Activated naive CD4-positive, alpha-beta T cell (primary cell): ENCODE measurements at places on chromosomes 2 and 18.

- DNase-seq, result no peak
Measured at GRCh38 chr2:236735825-236736238, 166.2 kb downstream of the ACKR3 start.

DNA sequence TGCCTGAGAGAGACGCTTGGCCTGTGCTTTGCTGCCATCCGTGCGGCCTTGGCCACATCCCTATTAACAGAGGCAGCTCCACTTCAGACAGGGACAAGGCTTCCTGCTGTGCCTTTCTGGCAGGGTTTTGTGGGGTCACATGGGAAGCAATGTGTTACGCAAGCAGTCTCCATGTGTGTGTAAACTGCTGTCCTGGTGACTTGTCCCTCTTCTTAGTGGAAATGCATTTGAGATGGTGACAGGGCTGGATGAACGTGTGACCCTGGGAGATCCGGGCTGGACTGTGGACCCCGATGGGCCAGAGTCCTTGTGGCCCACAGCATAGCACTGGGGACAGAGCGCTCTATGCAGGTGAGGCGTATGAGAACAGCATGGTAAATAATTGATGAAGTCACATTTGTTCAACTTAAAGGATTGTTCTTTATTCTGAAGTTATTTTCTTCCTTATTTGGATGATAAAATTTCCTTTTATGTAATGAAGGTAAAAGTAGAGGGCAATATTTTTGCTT is 23.2 kb downstream of the ASB1 start:
- no peak for DNase-seq

GRCh38 chr18:36153771-36154170 is 24.1 kb downstream of the ELP2 start:
- no peak for DNase-seq

DNA sequence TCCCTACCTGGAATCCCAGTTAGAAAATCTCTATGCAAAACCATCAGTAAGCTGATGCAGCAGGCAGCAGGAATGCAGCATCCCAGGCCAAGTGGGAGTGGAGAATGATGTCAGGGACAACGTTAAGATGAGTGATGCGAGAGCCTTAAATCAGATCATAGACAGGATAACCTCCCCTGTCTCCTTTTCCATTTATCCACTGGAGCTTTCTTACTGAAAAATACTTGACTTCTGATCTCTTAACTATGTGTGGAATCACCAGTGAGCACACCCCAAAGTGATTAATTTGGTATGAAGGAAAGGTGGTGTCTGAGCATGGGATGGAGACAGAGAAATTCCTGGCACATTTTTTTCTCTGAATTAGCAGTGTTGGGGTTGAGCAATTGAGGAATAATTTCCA is 98.0 kb downstream of the RND3 start:
- no peak for DNase-seq

DNA sequence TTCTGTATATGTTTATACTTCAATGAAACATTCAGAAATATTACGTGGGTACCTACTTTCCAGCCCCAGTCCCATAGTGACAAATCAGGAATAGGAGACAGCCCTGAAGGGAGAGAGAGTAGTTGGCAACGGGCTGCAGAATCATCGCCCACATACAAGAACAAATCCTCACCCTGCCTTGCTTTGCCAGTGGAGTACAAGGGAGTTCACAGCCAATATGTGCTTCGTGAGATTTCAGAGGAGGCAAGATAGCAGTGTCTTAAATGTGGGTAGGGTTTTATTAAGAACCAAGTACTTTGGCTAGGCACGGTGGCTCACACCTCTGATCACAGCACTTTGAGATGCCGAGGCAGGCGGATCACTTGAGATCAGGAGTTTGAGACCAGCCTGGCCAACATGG is 40.3 kb upstream of the PKDCC start:
- no peak for DNase-seq

DNA sequence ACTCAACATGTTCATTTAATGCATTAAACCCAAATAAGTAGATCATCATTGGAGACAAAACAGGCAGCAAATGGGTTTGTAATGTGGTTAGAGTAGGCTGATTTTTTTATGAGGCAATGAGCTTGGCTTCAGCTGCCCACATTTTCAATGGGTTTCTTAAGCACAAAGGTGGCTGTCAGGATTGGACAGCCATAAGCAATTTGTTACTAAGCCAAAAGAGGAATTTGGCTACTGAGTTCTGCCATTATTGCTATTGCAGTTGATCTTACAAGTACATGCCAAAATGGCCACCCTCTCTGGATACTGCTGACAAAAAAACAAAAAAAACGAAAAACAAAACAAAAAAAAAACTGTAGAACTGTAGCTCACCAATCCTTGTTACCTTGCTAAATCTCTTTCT is 1348.0 kb upstream of the PIK3C3 start:
- DNase-seq, result no peak

GRCh38 chr2:169741-170140 is 94.1 kb downstream of the SH3YL1 start:
- no peak for DNase-seq

GRCh38 chr2:40625849-40626248 is 174.0 kb upstream of the SLC8A1 start:
- DNase-seq, result no peak

DNA sequence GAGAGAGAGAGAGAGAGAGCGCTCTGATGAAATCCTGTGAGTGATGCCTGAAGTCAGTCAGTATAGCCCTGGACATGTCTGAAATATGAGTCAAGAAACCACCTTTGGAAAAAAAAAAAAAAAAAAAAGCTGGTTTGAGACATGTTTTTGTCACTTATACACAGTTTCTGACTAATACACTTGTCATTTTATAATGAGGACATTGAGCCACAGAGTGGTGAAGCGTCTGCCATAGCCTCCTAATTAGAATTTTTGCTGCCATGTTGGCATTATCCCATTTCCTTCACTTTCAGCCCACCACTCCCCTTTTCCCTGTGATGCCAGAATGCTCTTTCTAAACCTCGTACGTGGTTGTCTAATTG is 15.7 kb upstream of the MYO3B start:
- no peak for DNase-seq

GRCh38 chr2:19224011-19224410 is 134.4 kb downstream of the OSR1 start:
- DNase-seq, result no peak

DNA sequence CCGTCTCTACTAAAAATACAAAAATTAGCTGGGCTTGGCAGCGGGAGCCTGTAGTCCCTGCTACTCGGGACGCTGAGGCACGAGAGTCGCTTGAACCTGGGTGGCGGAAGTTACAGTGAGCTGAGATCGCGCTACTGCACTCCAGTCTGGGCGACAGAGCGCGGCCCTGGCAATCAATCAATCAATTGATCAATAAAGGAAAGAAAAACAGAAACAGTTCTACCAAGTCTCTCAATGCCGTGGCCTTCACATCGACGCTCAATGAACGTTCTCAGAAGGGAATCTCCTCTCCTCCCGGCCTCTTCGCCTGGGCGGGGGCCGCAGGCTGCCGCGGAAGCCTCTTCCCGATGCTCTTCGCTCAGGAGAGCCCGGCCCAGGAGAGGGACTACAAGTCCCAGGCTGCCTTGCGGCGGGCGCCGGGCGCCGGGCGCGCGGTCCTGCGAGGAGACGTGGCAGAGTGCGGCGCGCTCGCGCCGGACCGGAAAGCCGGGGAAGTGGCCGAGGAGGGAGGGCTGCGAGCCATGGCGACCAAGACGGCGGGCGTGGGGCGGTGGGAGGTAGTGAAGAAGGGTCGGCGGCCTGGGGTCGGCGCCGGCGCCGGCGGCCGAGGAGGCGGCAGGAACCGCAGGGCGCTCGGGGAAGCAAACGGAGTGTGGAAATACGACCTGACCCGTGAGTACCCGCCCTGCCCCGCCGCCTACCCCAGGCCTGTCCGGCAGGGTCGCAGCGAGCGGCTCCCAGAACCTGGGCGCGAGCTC is at the start of gene TMEM214:
TSS of gene TMEM214 (plus strand) at position 471 of the 758 bp plus-strand sequence. CDS start at position 522, 51 bp downstream.
- DNase-seq, result peak; percentile 60

- DNase-seq, result no peak
Measured at GRCh38 chr2:63837036-63837594, 4.6 kb upstream of the UGP2 start.

GRCh38 chr2:38442643-38443541 is 65.8 kb upstream of the ATL2 start:
- no peak for DNase-seq

DNA sequence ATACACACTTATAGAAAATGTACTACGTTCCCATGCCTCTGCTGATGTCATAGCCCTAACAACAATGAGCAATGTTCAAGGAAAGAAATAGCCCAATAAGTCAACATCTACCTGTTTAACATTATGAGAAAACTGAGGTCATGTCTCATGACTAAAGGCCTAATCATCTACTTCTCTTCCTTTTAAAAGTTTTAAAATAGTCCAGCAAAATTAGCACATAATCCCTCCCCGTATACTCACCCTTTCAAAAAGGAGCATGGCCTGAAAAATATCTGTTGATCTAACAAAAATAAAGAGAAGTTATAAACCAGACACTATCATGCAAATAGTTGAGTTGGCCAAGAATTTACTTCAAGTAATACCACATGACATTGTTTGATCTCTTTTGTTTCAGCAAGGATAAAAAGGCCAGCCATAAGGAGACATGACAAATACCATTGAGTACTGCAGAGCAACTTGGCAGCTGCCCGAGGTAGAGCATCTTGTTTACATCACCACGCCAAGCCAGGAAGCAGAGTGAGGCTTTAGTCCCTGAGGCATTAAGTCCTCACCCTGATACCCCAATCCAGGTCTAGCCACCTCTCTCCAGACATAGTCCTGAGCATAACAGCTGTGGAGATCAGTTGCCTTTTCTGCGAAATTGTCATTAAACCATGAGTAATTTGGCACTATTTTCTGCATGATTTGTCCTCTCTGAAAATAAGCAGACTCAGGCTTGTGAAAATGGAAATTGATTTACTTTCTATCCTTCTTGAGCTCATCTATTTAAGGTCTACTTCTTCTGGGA is 137.4 kb upstream of the ETAA1 start:
- no peak for DNase-seq

- DNase-seq, result no peak
Measured at GRCh38 chr18:5948237-5948636, 52.9 kb upstream of the TMEM200C start.

- no peak for DNase-seq
Measured at GRCh38 chr2:200930947-200931626, 32.4 kb downstream of the ORC2 start.

DNA sequence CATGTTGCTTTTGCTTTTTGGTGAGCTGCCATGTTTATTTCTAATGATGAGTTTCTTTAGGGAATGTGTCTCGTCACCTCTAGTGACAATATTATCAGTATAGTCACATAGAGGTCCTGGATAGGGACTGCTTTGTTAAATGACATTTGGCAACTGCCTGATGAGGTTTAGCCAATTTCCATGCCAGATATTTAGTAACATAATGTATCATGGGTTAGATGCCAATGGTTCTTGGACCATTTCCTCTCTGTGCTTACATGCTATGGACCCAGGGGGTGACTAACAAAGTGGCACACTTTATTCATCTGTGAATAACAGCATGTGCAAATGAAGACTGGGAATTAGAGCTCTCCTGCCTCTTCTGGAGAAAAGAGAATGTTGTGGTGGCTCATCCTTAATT is 56.2 kb upstream of the RAB27B start:
- no peak for DNase-seq

DNA sequence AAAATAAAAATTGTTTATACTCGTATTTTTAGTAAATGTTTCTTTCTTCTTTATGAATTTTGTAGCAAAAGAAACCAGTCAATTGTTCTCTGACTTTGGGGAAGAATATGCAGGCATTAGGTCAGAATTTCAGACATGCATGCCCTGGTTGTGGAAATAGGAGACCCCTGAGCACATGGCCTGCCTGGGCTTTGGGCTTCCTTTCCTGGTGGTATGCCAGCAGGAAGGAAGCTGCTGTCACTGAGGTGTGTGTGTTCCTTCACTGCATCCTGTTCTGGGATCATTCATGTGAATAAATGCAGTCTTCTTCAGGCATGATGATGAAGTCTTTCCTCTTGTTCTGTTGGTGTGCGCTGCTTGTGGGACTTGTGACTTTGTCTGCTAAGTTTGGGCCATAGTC is 920.2 kb upstream of the VRK2 start:
- no peak for DNase-seq

- DNase-seq, result no peak
Measured at GRCh38 chr2:226683944-226684562, 115.6 kb downstream of the IRS1 start.

DNA sequence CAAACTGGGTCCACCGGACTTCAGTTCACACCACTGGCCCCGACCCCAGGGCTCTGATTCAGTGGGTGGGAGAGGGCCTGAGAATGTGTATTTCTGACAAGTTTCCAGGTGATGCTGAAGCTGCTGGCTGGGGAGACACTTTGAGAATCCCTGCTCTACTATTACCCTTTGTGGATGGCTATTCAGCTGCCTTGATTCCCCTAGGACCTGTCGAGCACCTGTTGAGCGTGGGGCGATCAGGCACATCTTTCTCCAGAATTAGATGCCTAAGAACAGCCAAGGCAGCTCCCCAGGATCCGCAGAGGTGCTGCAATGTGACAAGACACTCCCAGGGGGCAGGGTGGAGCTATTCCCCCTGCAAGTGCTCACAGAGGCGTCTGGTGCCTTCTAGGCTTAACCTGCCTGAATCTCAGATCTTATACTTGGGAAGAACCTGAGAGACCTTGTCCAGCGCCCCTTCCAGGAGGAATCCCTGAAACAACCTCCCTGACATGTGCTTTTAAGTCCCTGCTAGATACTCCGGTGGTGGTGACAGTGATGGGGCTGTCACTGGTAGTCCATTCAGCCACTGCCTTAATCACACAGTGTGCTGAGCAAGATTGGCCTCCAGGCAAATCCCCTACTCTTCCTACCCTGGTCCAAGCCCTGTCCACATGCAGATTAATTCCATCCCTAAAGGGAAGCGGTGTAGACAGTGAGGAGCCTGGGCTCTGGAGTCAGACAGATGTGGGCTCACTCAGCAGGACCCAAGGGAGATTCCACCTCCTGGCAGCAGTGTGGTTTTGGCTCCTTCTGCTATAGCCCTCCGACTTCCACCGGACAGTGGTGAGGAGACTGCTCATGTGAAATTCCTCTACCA is 43.4 kb upstream of the OTOF start:
- no peak for DNase-seq

GRCh38 chr18:39033312-39033711 is 1467.7 kb upstream of the CELF4 start:
- no peak for DNase-seq

- no peak for DNase-seq
Measured at GRCh38 chr2:98589489-98589888, 18.8 kb downstream of the COA5 start.

- no peak for DNase-seq
Measured at GRCh38 chr18:78876868-78877267, 102.8 kb upstream of the SALL3 start.

GRCh38 chr2:138827426-138828054 is 47.4 kb upstream of the NXPH2 start:
- no peak for DNase-seq
